ENCODE measurements at places on chromosomes 7 and 10.

- peak; percentile 74 for DNase-seq
Measured at GRCh38 chr10:88851706-88852105, at the start of gene ANKRD22. ANKRD22 (minus strand) TSS chr10:88851844; CDS start chr10:88851607, 237 bp downstream.

- DNase-seq, result no peak
Measured at GRCh38 chr10:4687397-4687796, 138.6 kb upstream of the AKR1E2 start.

GRCh38 chr10:12344375-12345110, 4.8 kb upstream of the CAMK1D start:
- no peak for DNase-seq

- DNase-seq, result no peak
Measured at GRCh38 chr7:49894543-49894942, 121.1 kb downstream of the VWC2 start.

GRCh38 chr7:157523766-157524421, 187.1 kb downstream of the DNAJB6 start:
- no peak for DNase-seq

GRCh38 chr7:4166807-4167206, 515.3 kb upstream of the FOXK1 start:
- no peak for DNase-seq

DNA sequence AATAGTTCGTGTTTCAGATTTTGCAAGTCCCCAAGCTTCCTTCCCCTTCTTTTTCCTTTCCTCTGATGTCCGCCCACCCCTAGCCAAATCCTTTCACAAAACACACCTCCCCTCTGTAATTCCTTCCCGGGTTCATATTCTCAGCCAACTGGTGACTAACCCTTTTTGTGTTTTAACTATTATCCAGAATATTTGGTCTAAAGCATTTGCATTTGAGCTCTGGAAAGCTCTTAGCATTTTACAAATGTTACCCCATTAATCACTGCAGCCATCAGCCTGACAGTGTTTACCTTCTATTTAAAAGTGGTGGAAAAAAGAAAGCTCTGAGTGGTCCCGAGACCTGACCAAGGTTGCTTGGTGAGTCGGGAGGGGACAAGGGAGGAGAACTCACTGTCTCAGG, 139.0 kb downstream of the CREB5 start:
- DNase-seq, result no peak

DNA sequence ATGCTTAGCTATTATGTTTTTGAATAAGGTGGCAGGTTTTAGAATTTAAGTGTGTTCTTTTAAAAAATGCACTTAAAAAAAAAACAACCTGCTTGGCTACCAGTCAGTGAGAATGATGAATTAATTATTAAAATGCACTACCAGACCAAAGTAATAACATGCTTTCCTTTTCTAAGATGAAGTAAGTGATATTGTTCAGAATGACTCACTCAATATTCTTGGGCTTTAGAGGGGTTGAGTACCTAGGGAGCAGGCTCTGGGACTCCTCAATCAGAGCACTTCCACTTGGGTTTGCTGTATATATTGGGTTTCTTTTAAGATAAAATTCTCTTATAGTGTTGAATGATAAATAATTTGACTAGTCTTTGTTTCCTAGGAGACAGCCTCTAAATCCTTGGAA, 8.6 kb downstream of the STAM start:
- no peak for DNase-seq

GRCh38 chr10:113924664-113925063, 70.2 kb downstream of the NHLRC2 start:
- DNase-seq, result no peak

GRCh38 chr7:105920766-105921165, 42.3 kb upstream of the CDHR3 start:
- no peak for DNase-seq

- DNase-seq, result no peak
Measured at GRCh38 chr10:28343987-28344895, 41.4 kb upstream of the MPP7 start.

DNA sequence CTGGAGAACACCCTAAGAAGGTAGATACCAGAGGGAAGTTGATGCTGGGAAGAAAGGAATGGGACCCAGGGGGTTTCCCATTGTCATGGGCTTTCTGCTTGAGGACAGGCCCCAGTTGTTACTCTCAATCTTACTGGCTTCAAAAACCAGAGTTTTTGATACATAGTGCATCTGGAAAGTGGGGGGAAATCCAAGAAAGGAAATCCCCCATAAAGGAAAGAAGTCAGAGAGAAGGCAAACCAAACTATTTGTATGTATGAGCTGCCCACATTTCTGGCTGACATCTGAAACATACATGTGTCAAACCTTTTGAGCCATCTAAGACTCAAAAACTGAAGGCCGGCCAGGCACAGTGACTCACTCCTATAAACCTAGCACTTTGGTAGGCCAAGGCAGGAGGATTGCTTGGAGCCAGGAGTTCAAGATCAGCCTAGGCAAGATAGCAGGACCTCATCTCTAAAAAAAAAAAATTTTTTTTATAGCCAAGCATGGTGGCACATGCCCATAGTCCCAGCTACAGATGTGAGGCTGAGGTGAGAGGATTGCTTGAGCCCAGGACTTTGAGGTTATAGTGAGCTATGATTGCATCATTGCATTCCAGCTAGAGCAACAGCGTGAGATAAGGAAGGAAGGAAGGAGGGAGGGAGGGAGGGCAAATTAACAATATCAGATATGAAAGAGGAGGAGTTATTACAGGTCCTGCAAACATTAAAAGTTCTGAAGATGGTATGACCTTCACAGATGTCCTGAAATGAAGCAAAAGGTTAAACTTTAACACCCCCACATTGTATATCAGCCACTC, 6.7 kb upstream of the COA1 start:
- no peak for DNase-seq

- no peak for DNase-seq
Measured at GRCh38 chr7:42614636-42615035, 297.2 kb downstream of the C7orf25 start.

DNA sequence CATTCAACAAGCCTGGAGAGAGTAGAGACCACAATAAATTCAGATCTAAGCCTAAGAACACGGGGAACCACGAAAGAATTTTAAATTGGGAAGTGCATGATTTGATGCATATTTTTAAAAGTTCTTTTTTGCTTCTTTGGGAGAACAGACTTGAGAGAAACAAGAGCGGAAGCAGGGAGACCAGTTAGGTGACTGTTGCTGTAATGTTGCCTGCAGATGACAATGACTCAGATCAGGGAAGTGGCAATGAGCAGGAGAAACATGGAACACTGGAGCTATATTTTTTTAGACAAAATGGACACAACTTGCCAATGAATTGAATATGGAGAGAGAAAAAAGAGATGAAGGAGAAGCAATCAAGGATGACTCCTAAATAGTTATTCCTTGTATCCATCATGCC, 125.1 kb downstream of the RAPGEF5 start:
- no peak for DNase-seq

DNA sequence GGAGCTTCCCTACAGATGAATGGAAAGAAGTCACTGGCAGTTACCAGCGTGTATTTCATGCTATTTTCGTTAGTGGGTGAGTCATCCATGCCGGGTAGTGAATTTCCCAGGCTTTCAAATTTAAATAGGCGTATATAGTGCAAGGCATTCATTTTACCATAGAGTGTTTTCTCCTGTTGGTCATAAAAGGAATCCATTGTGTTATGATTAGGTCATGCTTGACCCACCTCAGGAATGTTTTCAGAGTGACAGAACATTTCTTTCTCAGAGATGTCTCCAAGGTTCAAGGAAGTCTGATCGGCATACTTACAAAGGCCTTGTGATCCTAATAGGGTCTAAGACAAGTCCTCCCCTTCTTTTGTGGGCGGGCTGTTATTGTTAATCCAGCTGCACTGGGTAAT, 110.7 kb downstream of the AKR1D1 start:
- peak; percentile 31 for DNase-seq

DNA sequence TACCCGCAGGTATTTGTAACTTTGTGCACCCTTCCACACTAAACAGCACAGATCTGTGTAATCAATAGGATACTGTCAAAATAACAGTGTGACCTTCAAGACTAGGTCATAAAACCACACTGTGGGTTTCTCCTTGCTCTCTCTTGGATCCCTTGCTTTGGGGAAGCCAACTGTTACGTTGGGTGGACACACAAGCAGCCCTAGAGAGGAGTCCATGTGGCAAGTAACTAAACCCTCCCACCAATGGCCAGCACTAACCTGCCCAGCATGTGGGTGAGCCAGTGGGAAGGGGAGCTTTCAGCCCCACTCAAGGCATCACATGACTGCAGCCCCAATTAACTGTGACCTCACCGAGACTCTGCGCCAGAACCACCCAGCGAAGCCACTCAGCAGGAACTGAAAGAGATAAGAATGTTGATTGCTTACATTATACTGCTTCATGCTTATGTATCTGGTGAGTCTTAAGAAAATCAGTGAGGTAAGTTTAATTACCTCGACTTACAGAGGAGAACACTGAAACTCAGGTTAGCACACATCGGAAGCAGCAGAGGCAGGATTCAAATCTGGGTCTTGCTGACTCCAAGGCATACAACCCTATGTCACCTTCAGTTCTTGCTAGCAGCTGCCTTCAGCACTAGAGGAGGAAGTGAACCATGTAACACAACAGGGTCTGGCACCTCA, 9.4 kb upstream of the ZC3HAV1 start:
- no peak for DNase-seq

DNA sequence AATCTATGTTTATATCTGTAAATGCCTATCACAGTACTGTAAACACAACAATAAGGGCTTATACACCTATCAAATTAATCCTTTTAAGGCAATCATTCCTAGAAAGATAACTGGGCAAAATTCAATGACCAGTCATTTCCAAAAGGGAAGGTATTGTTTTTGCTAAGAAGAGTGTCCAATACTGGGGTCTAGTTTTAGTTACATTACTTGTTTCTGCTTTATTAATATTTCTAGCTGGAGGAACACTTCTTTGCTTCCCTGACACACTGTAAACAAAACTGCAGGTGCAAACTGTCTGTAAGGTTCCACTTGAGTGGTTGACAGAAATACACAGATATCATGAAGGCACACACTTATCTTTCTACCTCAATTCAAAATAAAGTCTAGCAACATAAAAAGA, 84.2 kb upstream of the FAM133B start:
- DNase-seq, result no peak

GRCh38 chr7:69847921-69848612, 249.8 kb downstream of the AUTS2 start:
- no peak for DNase-seq

- no peak for DNase-seq
Measured at GRCh38 chr7:115227473-115228235, 305.8 kb downstream of the MDFIC start.

- DNase-seq, result no peak
Measured at GRCh38 chr10:78229950-78230675, 196.4 kb downstream of the RPS24 start.

- DNase-seq, result no peak
Measured at GRCh38 chr7:11124856-11125559, 151.3 kb downstream of the PHF14 start.

- DNase-seq, result no peak
Measured at GRCh38 chr10:116038259-116038658, 234.7 kb downstream of the GFRA1 start.

- DNase-seq, result peak; percentile 77
Measured at GRCh38 chr10:32957341-32958084, 517 bp downstream of the ITGB1 start.

- DNase-seq, result no peak
Measured at GRCh38 chr10:89679986-89680385, 21.4 kb upstream of the KIF20B start.

DNA sequence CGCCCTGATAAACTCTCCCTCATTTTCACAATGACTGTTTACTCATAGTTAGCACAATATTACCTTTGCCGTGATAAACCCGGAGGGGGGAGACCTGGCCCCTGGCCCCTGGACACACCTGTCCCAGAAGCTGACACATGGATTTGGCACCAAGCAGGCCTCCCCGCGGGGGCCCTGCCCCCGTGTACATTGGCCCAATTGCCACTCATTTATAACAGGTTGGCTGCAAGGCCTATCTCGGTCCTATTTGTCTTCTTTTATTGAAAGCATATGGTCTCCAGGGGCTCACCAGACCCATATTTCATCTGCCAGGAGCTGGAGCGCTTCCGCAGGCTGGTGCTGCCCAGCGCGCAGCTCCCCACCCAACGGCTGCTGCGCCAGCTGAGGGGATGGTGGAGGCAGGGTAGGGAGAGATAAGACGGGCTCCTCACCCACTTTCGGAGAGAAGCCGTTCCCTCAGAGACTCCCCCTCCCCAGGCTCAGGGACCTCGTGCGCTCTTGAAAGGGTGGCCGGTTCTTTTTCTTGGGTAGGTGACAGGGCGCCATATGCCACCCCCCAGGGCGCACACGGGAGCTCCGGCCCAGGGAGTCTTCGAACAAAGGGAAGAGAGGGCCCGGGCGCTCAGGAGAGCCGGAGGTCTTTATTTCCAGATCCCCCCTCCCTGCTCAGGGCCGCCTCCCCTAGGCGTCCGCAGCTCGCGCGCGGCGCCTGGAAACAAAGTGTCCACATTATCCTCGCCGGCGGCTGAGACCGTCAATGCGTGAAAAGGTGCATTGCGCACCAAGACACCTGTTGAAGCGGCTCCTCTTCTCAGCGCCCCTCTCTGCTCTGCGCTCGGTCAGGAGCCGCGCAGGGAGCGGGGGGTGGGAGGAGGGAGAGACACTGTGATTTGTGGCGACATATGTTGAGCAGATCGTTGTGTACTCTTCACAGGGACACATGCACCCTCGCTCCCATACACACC, 4.3 kb upstream of the NEUROG3 start:
- peak; percentile 59 for DNase-seq

DNA sequence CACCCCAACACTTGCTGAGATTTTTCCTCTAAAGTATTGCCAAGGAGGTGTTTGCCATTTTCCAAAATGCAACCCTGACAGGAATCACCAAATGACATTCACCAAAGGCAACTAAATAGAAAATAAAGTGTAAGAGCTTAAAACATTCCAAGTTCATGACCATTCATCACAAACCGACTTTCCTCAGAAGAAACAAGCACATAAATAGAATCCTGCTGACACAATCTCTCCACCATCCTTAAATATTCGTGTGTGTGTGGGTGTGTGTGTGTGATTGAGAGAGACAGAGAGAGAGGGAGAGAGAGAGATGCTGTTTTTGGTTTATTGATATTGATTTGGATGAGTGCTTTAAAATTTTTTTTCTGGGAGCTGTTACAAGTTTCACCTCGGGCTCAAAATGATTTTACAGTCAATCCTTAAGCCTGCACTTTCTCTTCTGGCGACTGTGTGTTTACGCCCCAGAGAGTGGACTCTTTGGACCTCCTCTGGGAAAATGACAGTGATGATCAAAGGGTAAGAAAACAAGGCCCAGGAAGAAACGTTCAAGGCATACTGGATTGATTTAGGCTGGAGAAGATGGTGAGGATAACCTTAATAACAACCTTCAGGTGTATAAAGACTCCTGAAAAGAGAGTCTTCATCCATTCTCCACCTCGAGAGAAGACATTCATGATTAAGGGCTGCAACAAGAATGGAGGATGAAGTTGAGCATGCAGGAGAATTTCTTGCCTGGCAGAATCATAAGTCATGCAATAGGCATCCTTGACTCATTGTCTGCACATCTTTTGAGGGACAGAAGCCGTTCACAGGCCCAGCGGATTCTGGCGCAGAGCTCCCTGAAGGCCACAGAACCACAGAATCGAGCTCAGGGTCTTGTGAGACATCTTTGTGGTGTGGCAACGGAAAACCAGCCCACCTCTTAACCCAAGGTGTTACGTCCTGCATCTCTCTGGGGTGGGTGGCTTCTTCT, 104.4 kb upstream of the FGFR2 start:
- DNase-seq, result no peak

- no peak for DNase-seq
Measured at GRCh38 chr10:100448951-100449350, 13.9 kb upstream of the WNT8B start.
